ENCODE measurements at places on chromosomes 5 and 9. TPM values are rescaled to one million over a fixed set of nuclear protein-coding genes. Genes with fewer than 3 reads are reported as not detected.

FAM240B gene
- total RNA-seq = not detected

TXNDC8 gene
- total RNA-seq = not detected

SETX gene
- total RNA-seq = 33.5 TPM

C9orf152 gene
- total RNA-seq = not detected

GARIN3 gene
- total RNA-seq = not detected

F2RL1 gene
- total RNA-seq = 16.7 TPM

FUT7 gene
- total RNA-seq = not detected

BTNL8 gene
- not detected for total RNA-seq

SPATA31D4 gene
- total RNA-seq = not detected

STRBP gene
- 0.56 TPM for total RNA-seq

RNF183 gene
- total RNA-seq = not detected

LHX2 gene
- 0.56 TPM for total RNA-seq

ZBTB6 gene
- total RNA-seq = 5.1 TPM

HAVCR1 gene
- total RNA-seq = not detected

CARD6 gene
- total RNA-seq = 23.3 TPM

SLC6A18 gene
- not detected for total RNA-seq

IFNK gene
- total RNA-seq = not detected

GOLM1 gene
- total RNA-seq = 68.9 TPM

AGXT2 gene
- not detected for total RNA-seq

MORN5 gene
- total RNA-seq = not detected

ADAMTS16 gene
- total RNA-seq = not detected

NPR3 gene
- 6.5 TPM for total RNA-seq

WWC1 gene
- 7.6 TPM for total RNA-seq

SNAPC4 gene
- 7.1 TPM for total RNA-seq

OBP2B gene
- total RNA-seq = not detected

TMC1 gene
- total RNA-seq = not detected

All from cardiac ventricle fibroblast (primary cell).